ENCODE measurements at places on chromosomes 4 and X.

GRCh38 chr4:76614589-76614988 lies 179.6 kb downstream of the SHROOM3 start:
- DNase-seq, result no peak

- no peak for DNase-seq
Observed at GRCh38 chr4:110216129-110216528, 17.7 kb upstream of the ELOVL6 start.

- DNase-seq, result no peak
Observed at GRCh38 chr4:36492041-36492440, 210.6 kb downstream of the DTHD1 start.

DNA sequence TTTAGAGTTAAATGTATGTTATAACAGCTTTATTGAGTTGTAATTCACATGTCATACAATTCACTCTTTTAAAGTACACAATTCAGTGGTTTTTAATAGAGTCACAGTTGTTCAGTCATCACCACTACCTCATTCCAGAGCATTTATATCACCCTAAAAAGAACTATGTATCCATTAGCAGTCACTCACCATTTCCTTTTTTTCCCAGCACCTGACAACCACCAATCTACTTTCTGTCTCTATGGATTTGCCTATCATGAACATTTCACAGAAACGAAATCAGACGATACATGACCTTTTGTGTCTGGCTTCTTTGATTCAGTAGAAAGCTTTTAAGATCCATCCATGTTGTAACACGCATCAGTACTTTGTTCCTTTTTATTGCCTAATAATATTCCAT lies 52.9 kb upstream of the FRAS1 start:
- DNase-seq, result no peak

DNA sequence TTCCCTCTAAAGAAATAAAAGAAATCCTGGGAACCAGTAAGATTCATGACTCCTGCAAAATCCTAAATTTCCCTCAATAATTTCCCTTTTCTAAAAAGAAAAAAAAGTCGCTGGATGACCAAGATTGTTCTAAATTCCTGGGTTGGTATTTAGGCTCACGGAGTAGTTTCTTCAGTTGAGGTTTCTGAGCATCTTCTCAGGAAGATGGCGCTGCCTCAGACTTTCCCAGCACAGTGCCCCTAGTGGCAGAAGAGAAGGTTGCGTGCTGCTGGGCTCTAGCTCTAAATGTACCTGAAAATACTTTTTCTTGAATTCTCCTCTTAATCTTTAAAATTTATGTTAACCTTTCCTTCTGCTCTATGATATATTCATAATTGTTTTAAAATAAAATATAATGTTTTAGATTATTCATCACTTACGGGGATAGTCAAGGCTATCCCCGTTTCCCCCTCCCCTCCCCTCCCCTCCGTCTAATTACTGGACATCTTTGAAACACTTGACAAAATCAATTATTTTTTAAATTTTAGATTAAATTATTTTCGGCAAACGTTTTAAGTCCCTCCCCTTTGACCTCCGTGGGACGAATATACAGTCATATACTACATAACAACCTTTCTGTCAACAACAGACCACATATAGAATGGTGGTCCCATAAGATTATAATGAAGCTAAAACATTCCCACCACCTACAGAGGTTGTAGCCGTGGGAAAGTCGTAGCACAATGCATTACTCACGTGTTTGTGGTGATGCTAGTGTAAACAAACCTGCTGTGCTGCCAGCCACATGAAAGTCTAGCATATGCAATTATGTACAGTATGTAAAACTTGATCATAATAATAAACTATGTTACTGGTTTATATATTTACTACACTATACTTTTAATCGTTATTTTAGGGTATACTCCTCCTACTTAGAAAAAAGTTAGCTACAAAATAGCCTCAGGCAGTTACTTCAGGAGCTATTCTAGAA lies 41.0 kb upstream of the GATB start:
- DNase-seq, result no peak

DNA sequence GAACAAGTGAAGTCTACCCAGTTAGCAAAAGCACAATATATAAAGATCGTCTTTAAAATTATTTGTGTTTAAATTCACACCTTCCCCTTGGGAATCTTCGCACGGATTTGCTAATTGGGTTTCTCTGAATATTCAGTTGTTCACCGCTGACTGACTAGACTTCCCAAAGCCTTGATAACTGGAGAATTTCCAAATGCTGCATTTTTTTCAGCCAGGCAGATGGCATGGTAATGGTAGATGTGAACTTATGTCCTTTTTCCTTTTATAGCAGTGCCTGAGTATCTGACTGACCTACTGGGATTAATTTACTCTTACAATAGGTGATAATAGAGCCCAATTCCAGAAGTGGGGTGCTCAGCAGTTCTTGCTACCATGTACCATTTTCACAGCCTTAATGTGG lies 548.1 kb downstream of the PACRGL start:
- DNase-seq, result no peak

- no peak for DNase-seq
Observed at GRCh38 chrX:19723427-19723826, 164.0 kb downstream of the SH3KBP1 start.

DNA sequence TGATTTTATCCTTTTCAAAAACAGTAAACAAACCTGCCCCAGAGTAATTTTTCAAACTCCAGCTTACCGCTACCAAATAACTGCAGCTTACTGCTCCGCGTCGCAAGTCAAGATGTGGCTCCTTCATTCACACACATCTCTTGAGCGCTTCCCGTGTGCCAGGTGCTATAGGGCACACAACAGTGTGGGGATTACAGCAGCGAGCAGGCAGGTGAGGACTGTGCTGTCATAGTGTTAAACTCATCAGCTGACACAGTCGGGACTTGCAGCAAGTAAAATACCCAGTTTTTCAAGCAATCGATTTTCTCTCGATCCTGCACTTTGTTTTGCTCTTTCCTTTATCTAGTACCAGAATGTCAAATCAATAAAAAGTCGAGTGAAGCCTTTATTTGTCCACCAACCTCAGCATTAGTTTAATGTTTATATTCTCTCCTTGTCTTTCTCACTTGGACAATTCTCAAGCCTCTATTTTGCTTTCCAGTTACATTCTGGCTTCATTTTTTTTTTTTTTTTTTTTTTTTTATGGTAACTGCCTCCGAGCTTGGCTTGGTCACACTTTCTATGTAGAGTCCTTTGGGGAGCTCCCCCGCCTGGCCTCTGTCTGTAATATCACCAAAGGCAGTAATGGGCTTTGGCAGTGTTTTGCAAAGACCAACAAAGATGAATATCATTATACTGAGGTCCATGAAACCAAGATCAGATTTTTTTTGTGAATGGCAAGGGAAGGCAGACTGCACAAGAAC lies 8.3 kb upstream of the ASB5 start:
- DNase-seq, result no peak

- no peak for DNase-seq
Observed at GRCh38 chrX:46666831-46667230, 92.1 kb downstream of the SLC9A7 start.

GRCh38 chrX:26138274-26138673 lies at the start of gene MAGEB18:
Gene MAGEB18, plus strand, starts transcription at chrX:26138343. Its CDS starts 643 bp downstream, at chrX:26138986.
- no peak for DNase-seq

DNA sequence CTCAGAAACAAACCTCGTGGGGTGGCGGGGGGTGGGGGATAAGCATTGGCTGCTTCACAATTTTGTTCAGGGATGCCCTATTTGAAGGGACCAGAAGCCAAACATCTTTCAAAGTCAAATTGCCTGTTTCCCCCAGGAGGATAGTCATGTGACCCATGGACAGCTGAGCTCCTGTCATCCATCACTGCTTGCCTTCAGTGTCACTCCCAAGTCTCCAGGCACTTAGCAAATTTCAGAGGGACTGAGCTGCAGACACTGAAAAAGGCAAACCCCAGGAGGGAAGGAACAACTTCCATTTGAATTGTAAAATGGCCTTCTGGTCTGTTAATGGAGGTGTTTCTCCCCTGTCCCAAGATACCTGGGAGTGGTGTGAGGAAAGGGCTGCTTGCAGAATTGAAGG lies 73.4 kb downstream of the FRMPD3 start:
- DNase-seq, result no peak

GRCh38 chr4:112736718-112737135 lies 99.8 kb downstream of the LARP7 start:
- no peak for DNase-seq

GRCh38 chr4:104411502-104411901 lies 83.2 kb downstream of the CXXC4 start:
- no peak for DNase-seq

All from right kidney (tissue), 9 donors.